Activated CD4-positive, alpha-beta T cell treated with anti-CD3 and anti-CD28 coated beads, Interleukin-2, Interleukin-4, amounts not matched to agents 100 ng/mL and 50 ng/mL, durations not matched to agents 16 hours and 8 hours (primary cell): ENCODE measurements at places on chromosomes 11 and 22.
A peak's percentile ranks its signal among the peaks of the same experiment; 100 is the strongest.

DNA sequence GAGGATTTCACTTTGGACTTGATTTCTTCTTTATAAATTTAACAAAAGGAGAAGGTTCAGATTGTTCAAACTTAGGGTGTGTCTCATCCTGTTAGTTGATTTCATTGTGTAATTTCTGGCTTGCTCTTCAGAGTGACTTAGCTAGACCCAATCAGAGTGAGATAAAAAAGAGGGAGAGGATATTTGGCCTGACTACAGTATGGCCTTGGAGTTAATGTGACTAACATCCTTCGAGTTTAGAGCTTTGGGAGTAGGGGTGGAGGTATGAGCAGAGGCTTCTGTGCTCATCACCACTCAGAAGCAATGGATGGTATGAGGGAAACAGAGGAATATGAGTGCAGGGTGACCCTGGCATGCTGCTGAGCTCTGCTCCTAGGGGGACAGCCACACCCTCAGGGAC is 114.2 kb downstream of the ME3 start:
- no peak for DNase-seq

- no peak for DNase-seq
Measured at GRCh38 chr11:59943997-59944714, 5.9 kb downstream of the OOSP1 start.

DNA sequence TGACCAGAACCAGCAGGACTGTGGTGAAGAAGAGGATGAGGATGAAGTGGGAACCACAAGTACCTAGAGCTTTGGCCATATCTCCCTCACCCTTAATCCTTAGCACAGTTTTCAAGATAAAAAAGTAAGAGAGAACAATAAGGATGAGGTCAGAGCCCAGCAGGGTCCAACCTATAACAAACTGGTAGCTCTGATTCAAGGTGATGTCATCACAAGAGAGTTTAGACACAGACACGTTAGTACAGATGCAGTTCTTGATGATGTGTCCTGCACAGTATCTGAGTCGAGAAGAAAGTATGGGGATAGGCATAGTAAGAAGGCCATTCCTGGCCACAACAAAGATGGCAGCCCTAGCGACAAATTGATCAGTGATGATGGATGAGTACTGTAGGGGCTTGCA is 586 bp downstream of the OR56A5 start:
- DNase-seq: no peak

DNA sequence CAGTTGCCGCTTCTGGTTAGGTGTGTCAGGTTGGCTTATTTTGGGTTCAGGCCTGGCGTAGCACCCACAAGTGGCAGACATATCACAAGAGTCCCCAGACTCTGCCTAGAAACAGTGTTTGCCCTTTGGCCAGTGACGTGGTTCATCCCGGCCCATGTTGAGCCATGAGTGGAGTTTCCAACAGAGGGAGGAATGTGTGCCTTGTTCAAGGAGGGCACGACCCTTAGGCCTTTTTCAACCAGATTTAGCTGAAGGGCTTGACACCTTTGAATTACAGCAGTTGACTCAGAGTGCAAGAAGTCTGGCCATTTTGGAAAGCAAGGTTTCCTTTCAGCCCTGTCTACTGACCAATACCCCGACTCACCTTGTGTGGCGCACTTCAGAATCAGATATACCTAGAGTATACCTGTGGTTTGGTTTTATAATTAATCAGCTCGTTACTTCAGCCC is 15.1 kb upstream of the AIFM3 start:
- DNase-seq: no peak

DNA sequence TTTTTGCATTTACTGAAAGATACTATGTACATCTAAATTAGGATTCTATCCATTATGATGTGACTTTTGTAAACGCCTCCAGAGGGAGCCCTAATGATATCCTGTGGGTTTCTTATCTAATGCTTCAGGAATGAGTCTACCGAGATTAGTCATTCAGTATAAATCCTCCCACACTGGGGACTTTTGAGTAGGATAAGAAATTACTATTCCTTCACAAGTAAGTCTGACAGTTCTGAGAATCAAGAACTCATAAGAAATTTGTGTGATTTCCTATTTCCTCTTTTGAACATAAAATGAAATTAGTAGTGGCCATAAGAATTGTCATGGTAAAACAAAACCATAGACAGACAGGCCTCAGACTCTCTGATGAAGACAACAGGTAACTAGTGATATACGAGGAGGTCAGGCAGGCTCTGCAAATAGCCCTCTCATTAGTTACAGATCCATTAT is 10.0 kb upstream of the OR5M1 start:
- peak; percentile 38 for DNase-seq

DNA sequence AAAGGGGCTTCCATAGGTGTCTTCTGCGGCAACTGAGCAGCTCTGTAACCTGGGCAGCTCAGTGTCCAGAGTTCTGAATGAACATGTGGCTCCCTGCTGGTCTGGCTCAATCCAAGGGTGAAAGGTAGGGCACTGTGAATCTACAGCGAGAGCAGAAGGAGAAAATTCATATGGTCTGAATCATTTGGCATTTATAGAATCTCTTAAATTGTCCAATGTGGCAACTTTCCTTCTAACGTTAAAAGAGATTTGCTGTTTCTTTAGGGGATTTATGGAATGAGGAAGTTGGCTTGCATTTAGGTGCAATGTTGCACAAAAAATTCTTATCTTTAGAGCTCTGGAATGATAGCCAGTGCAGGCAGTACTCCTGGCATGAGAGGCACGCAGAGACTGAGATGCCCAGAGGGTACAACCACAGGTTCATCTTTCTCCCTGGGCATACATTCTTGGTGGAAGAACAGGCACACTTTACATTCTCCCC is 17.0 kb downstream of the ATXN10 start:
- no peak for DNase-seq

- DNase-seq: no peak
Measured at GRCh38 chr11:91795139-91795887, 429.3 kb upstream of the FAT3 start.

DNA sequence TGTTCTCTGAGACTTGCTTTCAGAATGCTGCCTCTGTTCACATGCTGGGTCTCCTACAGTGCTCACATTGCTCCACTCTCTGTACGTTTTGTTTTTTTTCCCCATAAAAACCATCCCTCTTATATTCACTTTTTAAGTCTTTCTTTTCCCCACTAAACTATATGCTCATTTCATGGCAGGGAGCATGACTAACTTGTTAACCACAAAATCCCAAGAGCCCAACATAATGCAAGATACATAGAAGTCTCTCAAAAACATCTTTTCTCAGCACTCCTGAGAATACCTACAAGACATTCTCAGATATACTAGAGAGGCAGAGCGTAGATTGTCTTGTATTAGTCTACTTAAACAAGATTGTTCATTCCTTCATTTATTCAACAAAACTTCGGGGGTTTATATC is 73.3 kb downstream of the FAM76B start:
- DNase-seq: no peak

GRCh38 chr11:35066783-35067423 is 72.1 kb upstream of the CD44 start:
- DNase-seq: peak; percentile 80

DNA sequence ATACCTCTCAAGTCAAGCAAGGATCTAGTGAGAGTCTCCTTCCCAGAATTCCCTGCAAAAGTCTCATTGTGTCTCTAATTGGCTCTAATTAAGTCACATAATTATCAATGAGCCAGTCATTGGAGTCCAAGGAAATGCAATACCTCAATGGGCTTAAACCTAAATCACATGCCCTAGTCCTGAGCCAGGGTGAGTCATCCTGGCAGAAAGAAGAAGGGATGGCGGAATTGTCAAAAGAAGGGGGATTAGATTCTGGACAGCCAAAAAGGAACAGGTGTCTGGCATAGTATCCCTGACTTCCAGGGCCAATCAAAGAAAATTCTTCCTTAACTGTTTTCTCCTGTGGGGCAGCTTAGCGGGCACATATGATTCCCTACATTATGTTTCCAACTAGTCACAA is 25.1 kb upstream of the LDLRAD3 start:
- DNase-seq: no peak

- no peak for DNase-seq
Measured at GRCh38 chr11:78061921-78062311, 1.7 kb upstream of the THRSP start.

DNA sequence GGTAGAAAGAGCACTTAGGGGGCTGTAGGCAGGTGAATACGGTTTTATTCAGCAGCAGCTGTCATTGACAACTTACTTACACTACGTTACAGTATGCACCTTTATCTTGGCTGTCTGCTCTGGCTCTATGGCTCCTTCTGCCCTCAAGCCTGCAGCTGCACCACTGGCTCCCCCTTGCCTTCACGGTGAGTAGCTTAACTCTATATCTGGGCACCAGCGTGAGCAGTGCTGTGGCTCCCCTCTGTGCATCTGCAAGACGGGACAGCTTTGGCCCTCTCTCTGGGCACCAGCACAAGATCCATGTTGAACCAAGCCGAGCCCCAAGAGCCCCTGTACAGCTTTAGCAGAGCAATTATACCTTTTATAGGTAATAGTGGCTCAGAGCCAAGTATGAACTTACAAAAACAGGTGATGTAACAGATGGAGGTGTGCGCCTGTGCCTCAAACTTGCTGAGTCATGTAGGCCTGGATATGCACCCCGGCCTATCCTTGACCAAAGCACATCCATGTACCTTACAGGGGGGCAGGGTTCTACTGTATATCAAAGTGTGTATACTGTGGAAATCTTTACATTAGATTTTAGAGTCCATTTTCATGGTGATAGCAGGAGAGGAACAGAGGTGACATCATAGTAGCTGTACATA is 96.9 kb upstream of the CTSC start:
- DNase-seq: no peak

- no peak for DNase-seq
Measured at GRCh38 chr11:64443001-64443400, 84.0 kb downstream of the RPS6KA4 start.

GRCh38 chr11:106397787-106398501 is 320.5 kb downstream of the AASDHPPT start:
- no peak for DNase-seq

DNA sequence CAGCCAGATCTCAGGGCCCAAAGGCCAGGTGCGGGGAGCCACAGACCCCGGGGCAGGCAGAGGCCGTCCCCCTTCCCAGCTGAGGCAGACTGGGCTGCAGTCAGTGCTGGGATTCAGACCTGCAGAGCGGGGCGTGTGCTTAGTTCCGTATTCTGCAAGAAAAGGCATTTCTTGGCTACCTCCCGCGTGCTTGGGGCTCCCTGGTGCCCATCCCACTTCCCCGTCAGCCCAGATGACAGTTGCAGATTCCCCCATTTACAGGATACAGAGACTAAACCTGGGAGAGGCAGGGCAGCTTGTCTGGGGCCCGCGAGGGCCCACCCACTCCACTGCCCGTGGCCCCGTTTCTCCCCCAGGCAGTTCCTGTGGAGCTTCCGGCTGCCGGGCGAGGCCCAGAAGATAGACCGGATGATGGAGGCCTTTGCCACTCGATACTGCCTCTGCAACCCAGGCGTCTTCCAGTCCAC is 18.3 kb downstream of the CYTH4 start:
- peak; percentile 50 for DNase-seq

- DNase-seq: no peak
Measured at GRCh38 chr22:30460147-30460546, 11.7 kb downstream of the SEC14L3 start.

DNA sequence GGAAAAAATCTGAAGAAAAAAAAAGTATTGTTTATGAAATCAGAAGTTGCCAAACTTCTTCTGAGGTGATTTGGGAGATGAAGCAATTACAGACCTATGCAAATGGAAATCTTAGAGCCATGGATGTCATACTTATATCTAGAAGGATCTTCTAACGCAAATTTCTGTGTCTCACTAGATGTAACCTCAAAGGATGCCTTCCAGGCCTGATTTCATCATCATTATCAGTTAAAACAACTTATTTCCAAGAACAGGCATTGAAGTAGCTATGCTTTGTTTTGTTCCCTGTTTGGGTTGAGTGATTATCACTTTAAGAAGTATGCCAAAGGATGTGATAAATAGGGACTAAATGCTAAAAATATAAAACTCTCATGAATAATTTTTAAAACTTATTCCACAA is 43.9 kb upstream of the ANGPTL5 start:
- no peak for DNase-seq

GRCh38 chr11:73789279-73789670 is 1.6 kb downstream of the MRPL48 start:
- no peak for DNase-seq

DNA sequence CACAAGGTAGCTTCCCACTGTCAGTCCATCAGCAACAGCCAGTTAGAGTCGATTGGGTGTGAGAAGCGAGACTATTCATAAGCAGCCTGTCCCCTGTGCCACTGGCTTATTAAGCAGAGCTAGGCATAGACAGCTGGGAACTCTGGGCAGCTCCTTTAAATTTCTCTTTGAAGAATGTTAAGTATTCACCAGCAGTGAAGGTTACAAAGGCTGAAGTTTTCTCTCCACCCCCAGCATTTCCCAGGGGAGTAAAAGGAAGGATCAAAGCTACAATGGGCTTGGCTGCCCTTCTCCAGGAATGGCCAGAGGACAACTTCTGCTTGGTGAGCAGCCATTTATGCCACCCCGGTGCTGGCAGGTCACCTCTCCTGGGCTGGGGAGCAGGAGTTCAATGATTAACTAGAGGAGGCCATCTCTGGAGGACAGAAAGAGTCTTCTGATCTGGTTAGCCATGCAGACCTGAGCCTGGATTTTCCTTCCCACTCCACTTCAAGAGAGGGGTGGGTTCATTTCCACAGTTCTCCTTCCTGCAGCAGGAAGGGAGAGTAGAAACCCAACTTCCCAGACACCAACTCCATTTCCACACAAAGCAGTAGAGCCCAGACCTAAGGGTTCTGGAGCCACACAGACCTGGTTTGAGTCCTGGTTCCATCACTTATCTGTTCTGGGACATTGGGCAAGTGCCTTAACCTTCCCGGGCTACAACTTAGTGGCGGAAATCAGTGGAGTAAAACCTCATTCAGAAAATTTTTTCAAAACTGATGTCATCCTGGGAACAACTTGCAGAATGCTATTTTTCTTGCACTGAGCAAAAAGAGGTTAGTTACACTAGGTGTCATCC is 22.6 kb downstream of the POU2AF3 start:
- DNase-seq: no peak

GRCh38 chr11:92137747-92138146 is 86.9 kb upstream of the FAT3 start:
- no peak for DNase-seq

- no peak for DNase-seq
Measured at GRCh38 chr11:64084951-64085710, 49.4 kb downstream of the FLRT1 start.

- DNase-seq: no peak
Measured at GRCh38 chr11:76524919-76525318, 80.1 kb downstream of the EMSY start.

GRCh38 chr11:86577644-86578636 is 94.5 kb downstream of the ME3 start:
- DNase-seq: no peak

- no peak for DNase-seq
Measured at GRCh38 chr11:64609436-64610047, 18.5 kb downstream of the SLC22A12 start.

GRCh38 chr11:9379041-9379440 is 5.4 kb upstream of the IPO7 start:
- DNase-seq: no peak

- no peak for DNase-seq
Measured at GRCh38 chr11:66880496-66881450, 23.9 kb downstream of the LRFN4 start.

GRCh38 chr22:33006220-33006954 is 51.8 kb downstream of the SYN3 start:
- no peak for DNase-seq

GRCh38 chr11:32012049-32012448 is 78.8 kb upstream of the RCN1 start:
- no peak for DNase-seq

GRCh38 chr11:2577991-2578928 is 121.5 kb downstream of the KCNQ1OT1 start:
- DNase-seq: no peak
